ENCODE measurements at places on chromosomes 5 and 9.

- peak; percentile 96 for DNase-seq
These were observed 188.8 kb downstream of the CSNK1G3 start for GRCh38 chr5:123700624-123701287.

GRCh38 chr9:93668261-93668871 lies 92.0 kb downstream of the PHF2 start:
- no peak for DNase-seq

- DNase-seq = no peak
These were observed 321.7 kb downstream of the NDUFS4 start for GRCh38 chr5:53882006-53882675.

GRCh38 chr9:79706512-79706911 lies 134.7 kb downstream of the TLE4 start:
- no peak for DNase-seq

GRCh38 chr9:89038382-89039103 lies 47.3 kb downstream of the S1PR3 start:
- peak; percentile 64 for DNase-seq

DNA sequence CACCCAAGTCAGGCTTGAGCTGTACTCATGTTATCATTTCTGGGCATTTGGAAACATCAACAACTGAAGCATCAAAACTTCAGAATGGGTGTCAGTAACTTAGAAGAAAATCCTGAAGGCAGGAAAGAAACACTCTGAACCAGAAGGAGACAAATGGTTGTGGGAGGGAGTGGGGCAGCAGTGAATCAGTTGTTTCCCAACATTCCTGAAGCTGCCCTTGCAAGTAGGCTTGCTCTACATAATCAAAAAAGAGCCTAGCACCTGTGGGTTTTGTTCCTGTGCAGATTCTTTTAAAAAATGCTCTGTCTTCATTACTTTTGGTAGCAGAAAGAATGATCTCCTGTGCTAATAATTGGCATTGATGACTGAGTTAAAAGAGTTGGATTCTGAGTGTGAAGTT lies 424.2 kb upstream of the GRIA1 start:
- DNase-seq = no peak

- DNase-seq = no peak
These were observed 19.8 kb downstream of the CDO1 start for GRCh38 chr5:115796656-115797055.

DNA sequence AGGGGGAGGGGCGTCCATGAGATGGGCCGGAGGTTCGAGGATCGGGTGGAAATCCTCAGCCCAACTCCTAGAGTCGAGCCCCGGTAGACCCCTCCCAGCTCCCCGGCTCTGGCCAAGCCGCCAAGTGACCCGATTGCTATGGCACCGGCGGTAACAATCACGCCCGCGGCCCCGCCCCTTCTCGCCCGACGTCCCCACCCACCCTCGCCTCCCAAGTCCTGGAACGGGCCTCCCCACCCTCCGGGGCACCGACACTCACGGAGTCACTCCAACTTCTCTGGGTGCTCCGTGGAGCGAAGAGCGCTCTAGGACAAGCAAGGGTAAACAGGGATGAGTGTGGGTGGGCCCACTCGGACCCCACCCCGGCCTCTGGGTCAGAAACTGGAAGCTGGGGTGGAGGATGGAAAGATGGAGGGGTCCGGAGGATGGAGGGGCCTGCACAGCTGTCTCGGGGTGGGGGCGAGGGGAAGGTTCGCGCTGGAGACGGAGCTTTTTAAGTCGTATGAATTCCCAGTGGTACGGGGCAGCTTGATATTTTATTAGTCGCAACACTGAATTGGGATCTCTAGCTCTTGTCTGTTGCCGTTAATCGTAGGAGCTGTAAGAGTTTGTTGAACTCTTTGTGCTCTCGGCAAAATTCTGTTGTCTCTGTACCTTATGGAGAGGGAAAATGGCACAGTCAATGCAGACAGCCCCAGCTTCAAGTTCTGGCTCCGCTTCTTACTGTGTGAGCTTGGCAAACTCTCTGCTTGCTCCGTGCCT lies at the start of gene SPACA9:
SPACA9 (plus strand) TSS at position 204 of the 762 bp plus-strand sequence. CDS start 5,050 bp downstream, outside the sequence.
- no peak for DNase-seq

GRCh38 chr5:156197042-156197635 lies 129.8 kb upstream of the SGCD start:
- no peak for DNase-seq

- no peak for DNase-seq
These were observed 98.5 kb downstream of the GABBR2 start for GRCh38 chr9:98610211-98610610.

DNA sequence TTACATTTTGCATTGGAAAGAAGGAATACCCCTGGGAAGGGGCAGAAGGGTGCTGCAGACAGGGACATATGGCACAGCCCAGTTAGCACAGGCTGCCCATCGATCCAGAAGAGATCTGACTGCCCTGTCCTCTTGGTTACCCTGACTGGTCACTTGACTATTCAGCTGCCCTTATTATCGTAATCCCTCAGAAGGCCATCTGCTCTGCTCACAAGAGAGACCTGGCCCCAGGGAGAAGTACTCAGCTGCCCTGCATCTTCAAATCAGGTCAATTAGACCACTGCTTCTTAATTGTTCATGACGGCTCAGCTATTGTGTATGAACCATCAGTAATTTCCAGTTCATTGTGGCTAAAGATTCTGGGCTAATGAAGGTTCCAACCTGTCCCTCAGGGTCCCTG lies 345.0 kb downstream of the TLE1 start:
- DNase-seq = no peak

GRCh38 chr9:84668196-84669012 lies 1.1 kb upstream of the NTRK2 start:
- peak; percentile 54 for DNase-seq

- no peak for DNase-seq
These were observed 46.0 kb downstream of the AHRR start for GRCh38 chr5:367358-368130.

- peak; percentile 65 for DNase-seq
These were observed 17.5 kb upstream of the DHFR start for GRCh38 chr5:80672140-80672736.

GRCh38 chr5:147431586-147431985 lies 78.3 kb downstream of the DPYSL3 start:
- no peak for DNase-seq

GRCh38 chr5:1963941-1964451 lies 81.3 kb upstream of the IRX4 start:
- DNase-seq = no peak

GRCh38 chr5:4042311-4042710 lies 446.7 kb downstream of the IRX1 start:
- DNase-seq = no peak

GRCh38 chr5:39955156-39955555 lies 530.4 kb upstream of the DAB2 start:
- DNase-seq = no peak

GRCh38 chr5:16480821-16481538 lies 15.4 kb upstream of the ZNF622 start:
- DNase-seq = peak; percentile 33

- no peak for DNase-seq
These were observed 3.6 kb downstream of the ERGIC1 start for GRCh38 chr5:172837640-172838039.

DNA sequence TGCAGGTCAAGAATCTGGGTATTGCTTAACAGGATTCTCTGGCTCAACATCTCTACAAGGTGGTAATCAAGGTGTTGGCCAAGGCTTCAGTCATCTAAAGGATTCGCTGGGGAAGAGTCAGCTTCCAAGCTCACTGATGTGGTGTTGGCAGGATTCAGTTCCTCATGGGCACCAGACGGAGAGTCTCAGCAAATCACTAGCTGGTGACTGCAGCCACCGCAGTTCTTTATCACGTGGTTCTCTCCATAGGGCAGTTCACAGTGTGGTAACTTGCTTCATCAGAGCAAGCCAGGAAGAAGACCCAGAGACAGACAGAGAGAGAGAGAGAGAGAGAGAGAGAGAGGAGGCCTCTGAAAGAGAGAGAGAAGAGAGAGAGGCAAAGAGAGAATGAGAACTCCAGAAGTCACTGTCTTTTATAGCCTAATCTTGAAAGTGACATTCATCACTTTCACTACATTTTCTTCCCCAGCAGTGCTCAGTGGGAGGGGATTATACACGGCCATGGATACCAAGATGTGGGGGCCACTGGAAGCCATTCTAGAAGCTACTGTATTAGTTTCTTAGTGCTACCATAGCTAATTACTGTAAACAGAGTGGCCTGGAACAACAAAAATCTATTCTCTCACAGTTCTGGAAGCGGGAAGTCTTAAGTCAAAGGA lies 109.2 kb upstream of the SMIM23 start:
- DNase-seq = no peak

- DNase-seq = no peak
These were observed 29.8 kb downstream of the HMGCR start for GRCh38 chr5:75366787-75367186.

DNA sequence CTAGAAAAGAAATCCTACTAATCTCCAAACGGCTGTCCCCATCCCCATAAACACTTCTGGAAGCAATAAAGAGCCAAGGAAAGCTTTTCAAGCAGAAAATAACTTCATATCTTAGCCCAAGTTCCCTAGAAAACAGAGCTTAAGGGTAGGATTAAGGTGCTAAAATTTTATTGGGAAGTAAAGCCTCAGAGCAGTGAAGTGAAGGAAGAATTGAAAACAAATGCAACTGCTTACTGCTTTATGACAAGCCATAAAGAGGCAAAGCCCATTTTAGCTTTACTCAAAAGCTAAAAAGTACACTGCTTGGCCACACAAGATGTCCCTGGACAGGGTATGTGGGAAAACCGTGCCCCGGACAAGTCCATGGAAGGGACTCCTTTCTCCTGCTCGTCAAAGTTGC lies 59.7 kb downstream of the APTX start:
- DNase-seq = no peak

DNA sequence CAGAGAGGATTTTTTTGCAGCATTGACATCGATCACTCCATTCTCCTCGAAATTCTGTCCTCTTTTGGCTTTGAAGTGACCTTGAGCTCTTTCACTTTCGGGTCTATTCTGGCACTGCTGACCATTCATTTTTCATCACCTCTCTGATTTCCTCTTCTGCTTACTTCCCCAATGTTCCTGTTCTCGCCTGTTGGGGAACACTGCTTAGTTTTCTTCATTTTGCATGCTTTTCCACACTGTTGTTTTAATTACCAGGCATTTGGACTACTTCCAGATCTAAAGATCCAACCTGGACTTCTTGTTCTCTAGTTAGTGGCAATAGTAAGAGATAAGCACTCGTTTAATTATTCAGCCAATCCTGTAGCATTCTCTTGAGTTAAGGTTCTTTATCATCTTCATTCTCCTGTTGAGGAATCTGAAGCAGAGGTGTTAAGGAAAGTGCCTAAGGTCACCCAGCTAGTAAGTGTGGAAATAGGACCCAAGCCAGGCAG lies 53.4 kb downstream of the MAN2A1 start:
- DNase-seq = no peak

GRCh38 chr5:6578676-6579343 lies 54.0 kb downstream of the NSUN2 start:
- DNase-seq = no peak

- DNase-seq = peak; percentile 38
These were observed 701 bp upstream of the ZNF462 start for GRCh38 chr9:106862110-106862820.

GRCh38 chr5:1420211-1421195 lies 24.7 kb downstream of the SLC6A3 start:
- peak; percentile 10 for DNase-seq

Measured in bronchial epithelial cell (primary cell).